ENCODE measurements at places on chromosomes 6 and 20.

GRCh38 chr20:8678098-8678776 lies 390.6 kb upstream of the PLCB4 start:
- H3K4me1 ChIP-seq, result peaks cover 5% of the 10 kb centered on the region
- no peaks in the 10 kb centered on the region for H3K27me3 ChIP-seq
- no peaks in the 10 kb centered on the region for H3K36me3 ChIP-seq
- no peak for DNase-seq
- no peak overlapping the region for H3K4me3 ChIP-seq

DNA sequence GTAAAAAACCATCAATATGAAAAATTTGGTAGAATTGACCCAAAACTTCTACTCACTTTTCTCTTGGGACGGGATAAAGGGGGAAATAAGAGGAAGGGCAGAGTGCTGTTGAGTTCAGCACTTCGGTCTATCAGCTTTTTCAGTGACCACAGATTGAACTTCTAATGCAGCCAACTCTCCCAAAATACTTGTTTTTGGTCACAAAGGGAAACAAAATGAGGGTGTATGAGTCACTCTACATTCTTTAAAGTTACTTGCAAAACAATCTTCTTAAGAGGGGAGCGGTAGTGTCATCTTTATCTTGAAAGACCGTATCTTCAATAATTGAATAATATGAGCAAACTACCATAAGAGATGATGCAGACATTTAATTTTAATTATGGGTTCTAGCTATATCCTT lies 661.3 kb downstream of the CD109 start:
- no peaks in the 10 kb centered on the region for H3K27me3 ChIP-seq
- no peak overlapping the region for H3K27ac ChIP-seq
- no peaks in the 10 kb centered on the region for H3K4me1 ChIP-seq
- no peak for DNase-seq
- H3K36me3 ChIP-seq, result no peaks in the 10 kb centered on the region

- H3K4me1 ChIP-seq, result no peaks in the 10 kb centered on the region
- peaks cover 27% of the 10 kb centered on the region for H3K27me3 ChIP-seq
- H3K4me3 ChIP-seq, result no peak overlapping the region
- no peak overlapping the region for H3K27ac ChIP-seq
- H3K36me3 ChIP-seq, result no peaks in the 10 kb centered on the region
- no peak for DNase-seq
Observed at GRCh38 chr6:106823732-106824351, 150.7 kb downstream of the CD24 start.

DNA sequence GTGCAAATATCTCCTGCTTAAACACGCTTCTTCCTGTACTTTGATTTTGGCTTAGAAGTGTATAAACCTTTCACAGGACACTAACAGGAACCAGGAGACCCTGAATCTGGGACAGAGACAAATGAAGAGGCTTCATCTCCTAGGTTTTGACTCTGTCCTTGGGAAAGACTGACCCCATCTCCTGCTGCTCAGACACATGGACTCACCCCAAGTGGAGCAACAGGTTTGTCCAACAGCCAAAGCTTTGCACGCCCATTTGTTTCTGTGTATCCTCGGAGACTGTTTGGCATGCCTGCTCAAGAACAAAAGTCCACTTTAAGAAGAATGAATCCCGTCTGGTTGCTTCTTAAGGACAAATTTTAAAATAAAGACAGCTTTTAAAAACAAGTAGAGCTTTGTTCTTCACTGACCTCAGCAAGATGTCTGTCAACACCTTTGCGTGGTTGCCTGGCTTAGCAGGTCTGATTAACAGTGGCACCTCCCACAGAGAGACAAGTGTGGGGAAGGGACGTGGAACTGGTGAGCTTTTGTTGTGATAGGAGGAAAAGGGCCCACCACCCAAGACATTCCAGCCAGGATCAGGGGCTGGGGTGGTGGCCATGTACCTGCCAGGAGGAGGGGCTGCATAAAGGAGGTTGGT lies 202.6 kb downstream of the SOD2 start:
- H3K27me3 ChIP-seq, result peaks cover 4% of the 10 kb centered on the region
- DNase-seq, result no peak
- H3K4me3 ChIP-seq, result no peak overlapping the region
- H3K4me1 ChIP-seq, result peaks cover 9% of the 10 kb centered on the region

- H3K4me3 ChIP-seq, result peak overlapping the region; percentile 65
- H3K4me1 ChIP-seq, result peaks cover 15% of the 10 kb centered on the region
- H3K27ac ChIP-seq, result no peak overlapping the region
- peaks cover 96% of the 10 kb centered on the region for H3K27me3 ChIP-seq
- no peak for DNase-seq
Observed at GRCh38 chr20:59604741-59605600, 631 bp downstream of the PHACTR3 start.

All from left ventricle myocardium inferior (tissue), 1 donor.